Trophoblast cell (in vitro differentiated cells and primary cell): ENCODE measurements at places on chromosomes 11 and 22.

GRCh38 chr11:65438257-65439151 lies 15.9 kb downstream of the NEAT1 start:
- H3K4me1 ChIP-seq: peaks cover 12% of the 10 kb centered on the region
- no peak overlapping the region for H3K27ac ChIP-seq
- H3K36me3 ChIP-seq: peaks cover 18% of the 10 kb centered on the region

GRCh38 chr11:76962583-76963416 lies 71.4 kb upstream of the B3GNT6 start:
- H3K27ac ChIP-seq: no peak overlapping the region
- no peaks in the 10 kb centered on the region for H3K4me1 ChIP-seq
- no peaks in the 10 kb centered on the region for H3K27me3 ChIP-seq
- H3K36me3 ChIP-seq: peaks cover 5% of the 10 kb centered on the region
- H3K4me3 ChIP-seq: no peak overlapping the region

- no peaks in the 10 kb centered on the region for H3K27me3 ChIP-seq
- no peak overlapping the region for H3K4me3 ChIP-seq
- H3K36me3 ChIP-seq: no peaks in the 10 kb centered on the region
- H3K4me1 ChIP-seq: no peaks in the 10 kb centered on the region
- H3K27ac ChIP-seq: no peak overlapping the region
Measured at GRCh38 chr11:75652936-75653335, 15.9 kb downstream of the MAP6 start.

GRCh38 chr11:35584321-35584720 lies 33.9 kb upstream of the FJX1 start:
- peaks cover 2% of the 10 kb centered on the region for H3K4me1 ChIP-seq
- H3K4me3 ChIP-seq: no peak overlapping the region
- no peak overlapping the region for H3K27ac ChIP-seq
